KBM-7 (cell line): ENCODE measurements at places on chromosomes 2 and 18.
A peak's percentile ranks its signal among the peaks of the same experiment; 100 is the strongest.

GRCh38 chr2:180720829-180721228 lies 259.6 kb upstream of the UBE2E3 start:
- DNase-seq, result no peak

- DNase-seq, result no peak
Observed at GRCh38 chr2:161159456-161160225, 587 bp upstream of the TANK start.

- no peak for DNase-seq
Observed at GRCh38 chr2:89837962-89838625, 1146.6 kb downstream of the RPIA start.

DNA sequence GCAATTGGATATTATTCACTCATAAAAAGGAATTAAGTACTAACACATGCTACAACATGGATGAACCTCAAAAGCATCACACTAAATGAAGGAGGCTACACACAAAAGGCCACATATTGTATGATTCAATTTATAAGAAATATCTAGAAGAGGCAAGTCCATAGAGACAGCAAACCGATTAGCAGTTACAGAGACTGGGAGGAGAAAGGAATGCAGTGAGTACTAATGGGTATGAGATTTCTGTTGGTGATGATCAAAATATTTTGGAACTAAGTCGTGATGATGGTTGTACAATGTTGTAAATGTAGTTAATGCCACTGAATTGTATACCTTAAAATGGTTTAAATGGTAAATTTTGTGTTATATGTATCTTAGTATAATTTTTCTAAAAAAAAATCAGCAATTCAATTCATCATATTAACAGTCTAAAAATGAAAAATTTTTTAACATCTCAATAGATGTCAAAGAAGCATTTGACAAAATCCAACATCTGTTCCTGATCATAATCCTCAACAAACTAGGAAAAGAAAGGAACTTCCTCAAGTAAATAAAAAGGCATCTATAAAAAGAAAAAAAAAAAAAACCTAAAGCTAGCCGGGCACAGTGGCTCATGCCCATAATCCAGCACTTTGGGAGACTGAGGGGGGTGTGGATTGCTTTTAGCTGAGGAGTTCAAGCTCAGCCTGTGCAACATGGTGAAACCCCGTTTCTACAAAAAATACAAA lies 98.1 kb downstream of the TGIF1 start:
- DNase-seq, result no peak

GRCh38 chr2:21489080-21489479 lies 365.3 kb downstream of the TDRD15 start:
- DNase-seq, result no peak

DNA sequence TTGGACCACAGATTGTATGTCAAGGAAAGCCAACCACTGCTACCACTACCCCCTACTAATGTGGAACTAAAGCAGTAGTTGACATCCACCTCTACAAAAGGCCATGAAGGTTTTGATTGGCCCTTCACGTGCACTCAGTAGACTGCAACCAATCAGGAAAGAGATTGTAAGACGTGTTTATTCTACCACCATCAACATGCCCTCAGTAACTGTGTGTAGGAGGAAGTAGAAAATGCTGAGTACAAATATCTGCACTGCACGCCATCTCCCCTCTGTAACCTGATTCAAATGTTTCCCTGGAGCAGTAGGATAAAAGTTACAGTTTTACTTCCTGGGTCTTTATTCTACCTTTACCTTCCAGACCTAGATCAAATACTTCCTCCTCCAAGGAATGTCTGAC lies 2.9 kb upstream of the CASP10 start:
- DNase-seq, result no peak

DNA sequence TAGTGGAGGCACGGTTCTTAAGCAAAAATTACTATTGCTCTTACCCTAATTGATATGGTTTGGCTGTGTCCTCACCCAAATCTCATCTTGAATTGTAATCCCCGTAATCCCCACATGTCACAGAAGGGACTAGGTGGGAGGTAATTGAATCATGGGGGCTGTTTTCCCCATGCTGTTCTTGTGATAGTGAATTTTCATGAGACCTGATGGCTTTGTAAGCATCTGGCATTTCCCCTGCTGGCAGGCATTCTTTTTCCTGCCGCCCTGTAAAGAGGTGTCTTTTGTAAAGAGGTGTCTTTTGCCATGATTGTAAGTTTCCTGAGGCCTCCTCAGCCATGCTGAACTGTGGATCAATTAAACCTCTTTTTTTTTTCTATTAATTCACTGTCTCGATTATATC lies 1691.8 kb upstream of the SLC39A10 start:
- no peak for DNase-seq

DNA sequence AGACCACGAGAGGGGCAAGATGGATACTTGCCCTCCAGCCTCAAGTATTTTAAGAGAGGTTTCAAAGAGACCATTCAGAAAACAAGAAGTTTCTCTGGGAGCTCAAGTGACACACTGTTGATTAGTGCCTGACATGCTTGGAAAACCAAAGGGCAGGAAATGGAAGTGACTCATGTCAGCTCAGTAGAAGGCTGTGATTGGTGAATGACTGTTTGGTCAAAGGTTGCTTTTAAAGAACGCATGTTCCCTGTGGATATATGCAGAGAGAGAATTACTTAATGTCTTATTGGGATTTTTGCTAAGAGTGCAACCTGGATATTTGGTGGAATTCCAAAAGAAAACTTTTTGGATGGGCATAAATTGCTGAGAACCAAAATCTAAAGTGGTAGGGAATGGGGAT lies 549.9 kb downstream of the XIRP2 start:
- DNase-seq, result no peak

GRCh38 chr18:13183790-13184189 lies 34.8 kb upstream of the LDLRAD4 start:
- DNase-seq, result no peak

DNA sequence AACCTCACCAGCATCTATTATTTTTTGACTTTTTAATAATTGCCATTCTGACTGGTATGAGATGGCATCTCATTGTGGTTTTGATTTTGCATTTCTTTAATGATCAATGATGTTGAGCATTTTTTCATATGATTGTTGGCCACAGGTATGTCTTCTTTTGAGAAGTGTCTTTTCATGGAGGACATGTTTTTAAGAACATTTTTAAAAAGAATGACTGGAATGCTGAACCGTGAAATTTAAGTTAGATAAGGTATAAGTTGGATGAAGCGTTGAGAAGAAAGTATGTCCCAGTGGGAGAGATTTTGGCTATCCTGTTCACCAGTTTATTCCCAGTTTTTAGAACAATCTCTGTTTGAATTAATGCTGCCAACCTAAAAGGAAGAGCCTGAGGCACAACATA lies 365.9 kb downstream of the CELF4 start:
- no peak for DNase-seq

- DNase-seq, result no peak
Observed at GRCh38 chr2:3581367-3582262, 6.6 kb downstream of the RPS7 start.

GRCh38 chr2:159029936-159030335 lies 61.5 kb downstream of the TANC1 start:
- DNase-seq, result no peak

GRCh38 chr2:66888791-66889631 lies 454.1 kb downstream of the MEIS1 start:
- no peak for DNase-seq

DNA sequence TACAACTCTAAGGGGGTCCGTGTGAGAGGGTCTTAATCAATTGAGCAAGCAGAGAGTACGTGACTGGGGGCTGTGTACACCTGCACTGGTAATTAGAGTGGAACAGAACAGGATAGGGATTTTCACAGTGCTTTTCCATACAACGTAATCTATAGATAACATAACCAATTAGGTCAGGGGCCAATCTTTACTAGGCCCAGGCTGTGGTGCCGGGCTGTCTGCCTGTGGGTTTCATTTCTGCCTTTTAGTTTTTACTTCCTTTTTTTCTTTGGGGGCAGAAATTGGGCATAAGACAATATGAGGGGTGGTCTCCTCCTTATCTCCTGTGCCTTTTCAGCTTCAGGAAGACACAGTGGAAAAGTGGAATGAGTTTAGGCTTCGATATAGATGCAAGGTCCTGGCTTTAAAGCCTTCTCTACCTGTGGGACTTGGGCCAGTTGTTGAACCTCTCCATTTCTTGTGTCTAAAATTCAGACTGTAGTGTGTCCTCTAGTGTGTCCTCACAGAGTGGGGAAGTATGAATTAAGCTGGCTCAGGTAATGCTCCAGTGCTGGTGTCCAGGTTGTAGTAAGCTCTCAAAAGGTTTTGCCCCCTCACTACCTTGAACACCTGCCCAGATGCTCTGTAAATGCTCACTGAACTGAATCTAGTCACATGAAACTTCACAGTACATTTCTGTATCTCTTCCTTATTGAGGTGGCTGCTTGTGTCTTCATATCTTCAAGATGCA lies 422.8 kb downstream of the SETBP1 start:
- peak; percentile 74 for DNase-seq

DNA sequence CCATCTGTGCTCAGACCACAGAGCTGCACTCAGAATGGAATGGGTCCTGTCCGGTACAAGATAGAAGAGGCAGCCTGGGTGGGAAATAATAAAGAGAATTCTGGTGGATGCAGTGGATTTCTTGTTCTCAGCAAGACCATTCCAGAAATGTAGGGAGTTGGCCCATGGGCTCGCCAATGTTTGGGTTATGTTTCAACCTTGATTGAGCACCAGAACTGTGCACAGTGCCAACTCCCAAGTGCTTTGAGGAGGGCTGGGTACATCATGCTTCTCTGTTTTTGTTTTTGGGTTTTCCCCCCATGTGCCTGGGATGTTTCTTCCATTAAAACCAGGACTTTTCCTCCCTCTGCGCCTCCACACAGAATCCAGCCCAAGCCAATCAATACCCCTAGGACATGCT lies 304.1 kb downstream of the TNS1 start:
- no peak for DNase-seq

DNA sequence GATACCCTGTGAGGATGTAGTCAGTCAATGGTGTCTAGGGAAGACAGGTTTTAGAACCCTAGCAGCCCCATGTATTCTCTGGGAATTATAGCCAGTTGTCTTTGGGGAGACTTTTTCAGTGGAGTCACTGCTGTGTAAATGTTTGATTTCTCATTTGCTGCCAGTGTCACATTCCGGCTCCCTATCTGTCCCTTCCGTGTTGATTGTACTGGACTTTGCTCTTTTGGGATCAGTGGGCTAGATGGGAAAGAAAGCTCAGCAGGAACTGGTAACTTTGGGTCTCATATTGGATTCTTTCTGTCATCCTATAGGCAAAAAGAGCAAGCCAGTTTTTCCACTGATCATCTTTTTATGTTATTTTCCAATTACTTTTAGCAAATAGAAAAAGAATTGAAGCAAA lies 70.1 kb downstream of the GTF3C3 start:
- DNase-seq, result no peak

GRCh38 chr18:46566111-46566510 lies 90.9 kb downstream of the LOXHD1 start:
- DNase-seq, result no peak

- no peak for DNase-seq
Observed at GRCh38 chr2:88100489-88100858, 27.4 kb downstream of the FABP1 start.

GRCh38 chr2:31442376-31442775 lies 27.8 kb upstream of the XDH start:
- no peak for DNase-seq

GRCh38 chr2:156541706-156542105 lies 105.5 kb downstream of the GPD2 start:
- no peak for DNase-seq

DNA sequence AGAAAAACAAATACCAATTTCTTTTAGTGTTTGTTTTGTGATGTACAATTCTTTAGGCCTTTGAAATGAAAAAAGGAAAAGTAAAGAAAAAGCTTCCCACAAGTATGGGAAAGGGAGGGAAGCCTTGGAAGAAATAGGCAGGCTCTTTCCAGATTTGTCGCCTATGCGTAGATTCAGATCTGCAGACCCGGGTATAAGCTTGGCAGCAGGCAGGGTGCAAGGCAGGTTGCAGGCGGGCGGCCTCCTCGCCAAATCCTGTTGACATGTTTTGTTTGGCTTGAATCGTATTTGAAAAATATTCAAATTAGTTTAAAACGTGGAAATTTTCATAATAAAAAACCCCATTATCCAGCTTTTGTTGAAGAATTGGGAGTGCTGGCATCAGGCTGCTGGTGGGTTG lies 104.3 kb downstream of the ACOXL start:
- no peak for DNase-seq

DNA sequence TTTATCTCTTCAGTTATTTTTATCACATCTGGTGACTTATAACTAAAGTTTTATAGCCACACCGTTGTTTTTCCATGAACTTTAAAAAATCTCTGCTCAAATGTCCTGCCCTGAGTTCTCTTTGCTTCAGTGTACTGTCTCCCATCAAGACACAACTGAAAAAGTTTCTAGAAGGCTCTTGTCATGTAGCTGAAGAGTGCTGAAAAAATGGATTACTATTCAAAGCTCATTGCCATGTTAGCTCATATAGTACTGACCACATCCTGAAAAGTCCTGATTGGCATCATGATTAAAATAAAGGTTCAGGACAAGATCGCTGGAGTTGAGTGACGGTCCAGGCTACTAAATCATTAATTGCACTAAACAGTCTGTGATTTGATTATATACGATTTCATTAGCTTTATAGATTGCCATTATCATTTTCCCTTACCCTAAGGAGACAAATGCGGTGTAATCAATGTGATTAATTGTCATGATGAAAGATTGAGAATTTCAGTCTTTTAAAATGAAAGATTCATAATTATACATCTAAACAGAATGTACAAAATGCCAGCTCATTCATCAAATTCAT lies 62.2 kb downstream of the MFSD6 start:
- no peak for DNase-seq

DNA sequence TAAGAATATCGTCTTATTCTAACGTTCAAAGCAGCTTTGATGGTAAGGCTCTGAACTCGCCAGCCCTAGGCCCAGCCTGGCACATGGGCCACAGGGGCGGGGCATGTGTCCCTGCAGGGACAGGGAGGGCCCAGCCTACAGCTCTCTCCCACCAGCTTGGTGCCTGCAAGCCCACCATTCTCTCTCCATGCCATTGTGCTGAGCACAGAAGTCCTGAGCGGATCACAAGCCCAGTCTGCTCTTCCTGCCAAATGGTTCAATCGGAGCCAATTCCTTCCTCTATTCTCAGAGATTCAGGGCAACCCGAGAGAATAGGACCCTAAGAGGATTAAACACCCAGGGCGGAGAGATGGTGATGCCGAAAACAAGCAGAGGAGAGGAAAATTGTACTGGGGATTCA lies 50.3 kb upstream of the APCDD1 start:
- DNase-seq, result no peak

DNA sequence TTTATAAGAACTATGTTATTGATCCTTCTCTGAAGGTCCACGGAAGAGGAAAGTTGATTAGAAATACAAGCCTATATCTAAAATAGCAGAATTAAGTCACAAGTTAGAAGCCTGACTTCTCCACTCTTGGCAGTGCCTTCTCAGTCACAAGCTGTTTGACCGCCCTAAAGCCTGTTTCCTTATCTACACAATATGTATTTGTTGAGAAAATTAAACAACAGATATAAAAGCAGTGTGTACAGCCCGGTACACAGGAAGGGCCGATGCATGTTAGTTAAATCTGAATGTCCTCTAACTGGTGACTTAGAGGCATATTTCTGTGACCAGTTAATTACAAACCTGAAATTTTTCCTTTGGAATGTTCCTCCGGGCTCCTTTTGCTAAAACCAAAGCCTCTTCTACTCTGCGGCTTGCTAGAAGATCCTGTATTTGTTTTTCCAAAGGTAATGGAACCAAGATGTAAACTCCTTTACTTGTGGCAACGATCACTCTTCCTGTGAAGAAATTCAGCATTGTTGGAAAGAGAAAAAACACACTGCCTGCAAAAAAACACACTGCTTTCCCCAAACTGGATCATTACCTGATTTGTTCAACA lies 33.4 kb downstream of the TGFBRAP1 start:
- no peak for DNase-seq

GRCh38 chr2:186518945-186519344 lies 32.9 kb downstream of the ZC3H15 start:
- DNase-seq, result no peak

- no peak for DNase-seq
Observed at GRCh38 chr2:34734042-34734441, 1134.9 kb upstream of the FAM98A start.
